ENCODE measurements at places on chromosomes 4 and X.

DNA sequence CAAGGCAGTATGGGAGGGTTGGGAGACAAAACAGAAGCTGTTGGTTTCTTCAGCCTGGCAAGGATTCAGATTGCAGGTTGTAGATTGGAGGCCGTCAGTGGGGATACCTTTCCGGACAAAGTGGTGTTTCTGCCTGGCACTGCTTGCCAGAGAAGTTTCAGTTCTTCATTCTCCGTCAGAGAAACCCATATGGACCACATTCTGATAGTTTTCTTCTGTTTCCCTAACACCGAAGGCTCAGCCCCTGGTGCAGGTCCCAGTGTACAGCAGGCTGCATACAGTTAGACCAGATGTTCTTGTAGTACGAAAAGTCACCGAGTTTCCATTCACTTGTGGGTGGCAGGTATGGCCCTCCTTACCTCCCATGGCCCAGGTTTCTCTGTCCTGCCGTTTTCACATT lies 107.3 kb downstream of the PTTG2 start:
- DNase-seq = no peak

- no peak for DNase-seq
These were observed 90.7 kb upstream of the DCLK2 start for GRCh38 chr4:149987330-149988086.

DNA sequence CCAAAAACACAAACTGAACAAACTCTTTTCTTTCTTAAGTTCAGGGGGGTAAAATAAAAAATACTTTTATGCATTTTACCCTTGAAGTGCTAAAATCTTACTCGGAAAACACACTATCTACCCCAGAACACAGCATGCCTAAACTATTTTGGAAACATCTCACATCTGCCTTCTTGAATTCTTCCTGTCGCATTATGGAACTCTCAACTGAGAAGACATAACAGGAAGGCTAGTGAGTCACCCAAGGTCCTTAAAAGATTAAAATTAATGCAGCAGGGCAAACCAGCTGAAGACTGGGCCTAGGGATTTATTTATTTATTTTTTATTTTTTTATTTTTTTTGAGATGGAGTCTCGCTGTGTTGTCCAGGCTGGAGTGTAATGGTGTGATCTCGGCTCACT lies 208.2 kb downstream of the APBB2 start:
- DNase-seq = no peak

DNA sequence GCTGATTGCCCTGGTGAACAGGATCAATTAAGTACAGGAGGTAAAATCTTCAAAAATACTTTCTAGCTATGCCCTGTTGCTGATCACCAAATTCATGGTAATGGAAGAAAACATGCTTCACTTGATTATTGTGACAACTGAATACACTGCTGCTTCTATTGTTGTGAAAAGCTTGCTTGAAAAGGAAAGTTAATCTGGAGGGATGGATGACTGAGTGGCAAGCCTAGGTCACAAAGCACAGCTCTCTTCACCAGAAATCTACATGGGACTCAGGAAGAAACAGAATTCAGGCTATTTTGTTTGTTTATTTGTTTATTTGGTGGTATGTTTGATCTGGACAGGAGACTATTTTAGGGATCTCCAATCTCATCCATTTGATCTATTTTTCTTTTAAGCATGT lies 182.0 kb downstream of the MGST2 start:
- DNase-seq = no peak

- DNase-seq = no peak
These were observed 14.3 kb downstream of the RRAGB start for GRCh38 chrX:55731826-55732225.

DNA sequence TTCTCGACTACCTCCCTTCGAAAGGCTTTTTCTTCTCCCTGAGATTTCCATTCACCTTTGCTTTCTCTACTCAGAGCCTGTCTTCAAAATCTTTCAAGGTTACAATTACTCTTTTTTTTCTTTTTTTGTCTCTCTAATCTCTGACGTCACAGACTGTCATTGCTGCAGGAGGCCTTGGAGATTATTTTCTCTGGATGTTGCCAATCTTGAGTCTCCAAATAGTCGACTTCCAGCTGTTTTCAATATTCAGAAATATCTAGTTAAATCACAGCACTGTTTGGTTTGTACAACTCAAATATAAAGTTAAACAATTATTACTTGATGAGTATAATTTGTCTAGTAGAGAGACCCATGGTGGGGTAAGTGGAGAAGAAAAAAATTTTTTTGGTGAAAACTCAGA lies 359.0 kb upstream of the BOD1L1 start:
- no peak for DNase-seq

- DNase-seq = no peak
These were observed 55.4 kb upstream of the RASGEF1B start for GRCh38 chr4:81527115-81527514.

DNA sequence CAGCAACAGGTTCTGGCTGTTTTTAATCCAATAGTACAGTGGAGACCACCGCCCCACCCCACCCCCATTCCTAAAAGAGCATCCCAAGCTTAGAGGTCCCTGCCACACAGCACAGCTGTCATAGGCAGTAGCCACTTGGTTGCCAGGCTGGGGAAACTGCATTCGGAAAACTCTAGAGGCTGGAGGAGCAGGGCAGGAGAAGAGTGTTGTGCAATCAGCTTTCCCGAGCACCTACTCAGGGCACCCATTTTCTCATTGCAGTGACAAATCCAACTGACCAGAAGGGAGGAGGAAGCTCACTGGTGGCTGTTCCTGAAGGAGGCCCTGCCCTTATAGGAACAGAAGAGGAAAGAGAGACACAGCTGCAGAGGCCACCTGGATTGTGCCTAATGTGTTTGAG lies 1.1 kb downstream of the CXCL1 start:
- DNase-seq = no peak

DNA sequence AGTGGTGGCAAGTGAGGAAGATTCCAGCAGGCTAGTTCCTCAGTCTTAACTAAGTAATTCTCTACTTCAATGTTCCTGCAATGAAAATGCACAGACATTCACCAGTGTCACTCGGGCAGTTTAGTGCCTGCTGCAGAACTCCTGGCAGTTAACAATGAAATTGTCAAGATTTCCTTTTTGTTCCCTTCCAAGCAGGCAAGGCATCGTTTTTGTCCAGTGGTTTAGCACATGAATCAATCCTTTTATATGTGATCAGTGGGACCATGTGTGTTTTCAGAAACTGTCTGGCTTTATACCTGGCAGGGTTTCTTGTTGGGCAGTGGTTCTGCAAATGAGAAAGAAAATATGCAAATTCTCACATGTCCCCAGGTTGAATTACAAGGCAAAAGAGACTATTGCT lies 122.2 kb downstream of the GBA3 start:
- DNase-seq = no peak

GRCh38 chrX:15737959-15738902 lies at the start of gene CA5B:
TSS of gene CA5B (plus strand) at chrX:15738270. CDS start at chrX:15750024, 11,754 bp downstream.
- DNase-seq = peak; percentile 91

DNA sequence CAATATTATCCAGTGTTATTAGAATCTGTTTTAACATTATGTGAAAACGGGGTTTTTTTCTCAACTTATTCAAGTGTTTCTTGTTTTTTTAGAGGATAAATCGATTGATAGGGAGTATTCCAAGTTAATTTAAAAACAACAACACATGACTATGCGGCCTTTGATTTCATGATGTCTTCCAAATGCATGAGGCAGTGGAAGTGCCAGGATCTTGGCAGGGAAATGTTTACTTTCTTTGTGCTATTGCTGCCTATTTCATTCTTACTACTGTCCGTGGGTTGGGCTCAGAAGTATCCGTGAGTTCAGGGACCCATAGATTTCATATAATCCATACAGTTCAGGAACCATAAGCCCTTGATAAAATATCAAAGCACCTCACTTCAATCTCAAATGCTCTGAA lies 64.6 kb downstream of the ABCG2 start:
- no peak for DNase-seq

DNA sequence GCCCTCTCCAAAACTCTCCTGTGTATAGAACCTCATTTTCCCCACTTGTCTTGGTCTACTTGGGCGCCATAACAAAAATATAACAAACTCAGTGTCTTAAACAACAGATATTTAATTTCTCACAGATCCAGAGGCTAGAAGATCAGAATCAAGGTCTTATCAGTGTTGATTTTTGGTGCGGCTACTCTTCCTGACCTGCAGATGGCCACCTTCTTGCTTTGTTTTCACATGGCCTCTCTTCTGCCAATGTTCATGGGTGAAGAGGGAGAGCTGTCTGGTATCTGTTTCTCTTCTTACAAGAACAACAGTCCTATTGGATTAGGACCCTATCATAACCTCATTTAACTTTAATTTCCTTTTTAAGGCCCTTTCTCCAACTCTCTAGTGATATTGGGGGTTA lies 177.3 kb downstream of the PABPC4L start:
- DNase-seq = peak; percentile 0

GRCh38 chrX:29903360-29903759 lies 312.0 kb upstream of the MAGEB2 start:
- DNase-seq = no peak

DNA sequence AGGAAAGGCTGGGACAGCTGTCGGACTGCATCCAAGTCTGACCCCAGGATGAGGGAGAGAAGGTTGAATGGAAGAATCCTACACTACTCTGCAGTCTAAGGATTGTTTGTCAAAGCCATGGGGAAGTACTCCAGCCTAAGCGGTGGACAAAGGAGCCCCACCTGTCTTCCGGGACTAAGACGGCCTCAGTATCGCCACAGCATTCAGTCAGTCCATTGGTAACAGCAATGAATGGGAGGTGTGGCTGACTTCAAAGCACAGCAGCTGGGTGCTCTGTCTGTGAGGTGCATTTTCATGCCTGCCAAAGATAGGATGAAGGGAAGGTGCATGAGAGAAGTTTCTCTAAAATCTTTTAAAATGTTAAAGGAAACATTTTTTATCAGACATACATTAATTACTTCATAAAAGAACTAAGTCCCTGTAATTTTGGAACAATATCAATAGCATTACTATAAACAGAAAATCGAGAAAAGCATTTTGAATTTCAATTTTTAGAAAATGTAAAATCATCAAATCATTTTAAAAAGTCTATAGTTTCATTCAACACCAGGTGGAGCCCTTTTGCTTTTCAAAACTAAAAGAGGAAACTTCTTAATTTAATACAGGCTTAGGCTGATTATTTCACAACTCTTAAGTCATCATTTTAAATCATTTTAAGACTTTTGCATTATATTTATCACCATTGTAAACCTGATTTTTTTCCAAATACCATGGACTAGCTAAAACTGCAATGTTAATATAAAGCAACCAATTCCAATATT lies 27.6 kb upstream of the INTU start:
- DNase-seq = peak; percentile 30

DNA sequence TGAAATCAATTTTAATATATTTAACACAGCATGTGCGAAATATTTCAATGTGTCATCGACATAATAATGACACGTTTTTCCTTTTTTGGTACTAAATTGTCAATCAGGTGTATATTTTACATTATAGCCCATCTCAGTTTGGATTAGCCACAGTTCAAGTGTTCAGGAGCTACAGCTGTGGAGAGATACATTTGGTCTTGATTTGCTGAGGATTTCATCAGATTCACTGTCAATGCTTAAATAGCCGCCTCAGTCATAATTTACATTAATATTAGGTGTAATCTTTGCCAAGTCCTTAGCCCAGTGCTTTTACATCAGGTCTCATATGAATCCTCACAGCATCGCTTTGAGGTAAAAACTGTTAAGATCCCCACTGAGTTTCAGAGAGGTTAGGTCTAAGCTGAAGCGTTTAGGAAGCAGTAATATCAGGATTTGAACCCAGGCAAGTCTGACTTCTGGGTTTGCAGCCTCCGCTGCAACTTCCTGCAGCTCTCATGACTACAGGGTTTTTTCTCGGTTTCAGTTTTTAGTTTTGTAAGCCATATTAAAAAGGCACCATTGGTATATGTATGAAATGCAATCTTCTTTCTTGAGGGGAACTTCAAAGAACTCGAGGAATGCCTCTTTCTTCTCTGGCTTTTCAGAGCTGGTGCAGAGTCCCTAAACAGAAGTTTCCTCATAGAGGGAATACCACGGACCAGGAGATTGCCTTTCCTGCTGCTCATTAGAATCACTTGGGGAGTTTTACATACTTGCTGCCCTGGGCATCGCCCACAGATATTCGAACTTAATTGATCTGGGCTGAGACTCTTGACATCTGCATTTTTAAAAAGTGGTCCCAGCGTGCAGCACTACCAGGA lies 6.4 kb downstream of the MTM1 start:
- DNase-seq = peak; percentile 24

- no peak for DNase-seq
These were observed 4.5 kb downstream of the C1GALT1C1 start for GRCh38 chrX:120625371-120625770.

DNA sequence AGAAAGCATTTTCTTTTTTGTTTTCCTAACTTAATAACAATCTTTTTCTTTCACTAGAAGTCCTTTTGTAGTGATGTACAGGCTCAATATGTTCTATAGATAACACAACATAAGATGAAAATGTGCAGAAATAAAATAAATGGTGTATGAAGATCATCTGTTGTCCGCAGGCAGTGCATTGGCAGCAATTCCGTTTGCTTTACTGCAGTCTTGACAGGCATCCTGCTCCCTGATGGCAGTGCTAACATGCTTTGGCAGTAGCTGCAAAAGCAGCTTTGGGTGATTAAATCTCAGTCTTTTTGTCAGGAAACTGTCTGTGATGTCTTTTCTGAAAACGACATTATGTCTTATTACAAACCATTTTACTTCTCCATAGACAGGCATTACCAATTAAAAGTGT lies 131.4 kb downstream of the TRAM1L1 start:
- DNase-seq = no peak

- no peak for DNase-seq
These were observed 5.9 kb downstream of the SOD3 start for GRCh38 chr4:24801136-24801855.

- peak; percentile 9 for DNase-seq
These were observed 55.6 kb downstream of the HAUS3 start for GRCh38 chr4:2186133-2186864.

GRCh38 chr4:143397887-143398286 lies 61.2 kb downstream of the GAB1 start:
- no peak for DNase-seq

DNA sequence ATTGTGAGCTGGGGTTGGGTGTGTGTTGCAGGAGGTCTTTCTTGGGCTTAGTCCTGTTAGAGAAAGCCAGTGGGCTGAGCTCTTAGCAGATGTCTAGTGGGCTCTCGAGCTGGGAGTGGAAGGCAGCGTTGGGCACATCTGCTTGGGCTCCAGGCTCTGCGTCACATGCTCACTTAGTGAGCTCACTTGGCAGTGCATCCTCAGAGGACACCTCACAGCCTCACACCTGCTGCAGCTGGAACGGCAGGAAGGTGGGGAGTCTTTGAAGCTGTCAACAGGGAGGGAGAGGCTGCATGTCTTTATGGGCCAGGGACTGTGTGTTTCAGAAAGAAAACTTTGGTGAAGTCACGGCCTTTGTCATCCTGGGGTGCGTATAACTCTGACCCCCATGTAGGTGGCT lies 82.2 kb downstream of the PSAPL1 start:
- DNase-seq = no peak

GRCh38 chr4:69058410-69059059 lies 37.7 kb upstream of the UGT2B7 start:
- no peak for DNase-seq

- no peak for DNase-seq
These were observed 47.9 kb downstream of the ARHGAP24 start for GRCh38 chr4:85522836-85523235.

Data from OCI-LY7 (cell line).